Osteoblast (primary cell): ENCODE measurements at places on chromosomes 13 and 19. TPM values are rescaled to one million over a fixed set of nuclear protein-coding genes. Genes with fewer than 3 reads are reported as not detected.

DNA sequence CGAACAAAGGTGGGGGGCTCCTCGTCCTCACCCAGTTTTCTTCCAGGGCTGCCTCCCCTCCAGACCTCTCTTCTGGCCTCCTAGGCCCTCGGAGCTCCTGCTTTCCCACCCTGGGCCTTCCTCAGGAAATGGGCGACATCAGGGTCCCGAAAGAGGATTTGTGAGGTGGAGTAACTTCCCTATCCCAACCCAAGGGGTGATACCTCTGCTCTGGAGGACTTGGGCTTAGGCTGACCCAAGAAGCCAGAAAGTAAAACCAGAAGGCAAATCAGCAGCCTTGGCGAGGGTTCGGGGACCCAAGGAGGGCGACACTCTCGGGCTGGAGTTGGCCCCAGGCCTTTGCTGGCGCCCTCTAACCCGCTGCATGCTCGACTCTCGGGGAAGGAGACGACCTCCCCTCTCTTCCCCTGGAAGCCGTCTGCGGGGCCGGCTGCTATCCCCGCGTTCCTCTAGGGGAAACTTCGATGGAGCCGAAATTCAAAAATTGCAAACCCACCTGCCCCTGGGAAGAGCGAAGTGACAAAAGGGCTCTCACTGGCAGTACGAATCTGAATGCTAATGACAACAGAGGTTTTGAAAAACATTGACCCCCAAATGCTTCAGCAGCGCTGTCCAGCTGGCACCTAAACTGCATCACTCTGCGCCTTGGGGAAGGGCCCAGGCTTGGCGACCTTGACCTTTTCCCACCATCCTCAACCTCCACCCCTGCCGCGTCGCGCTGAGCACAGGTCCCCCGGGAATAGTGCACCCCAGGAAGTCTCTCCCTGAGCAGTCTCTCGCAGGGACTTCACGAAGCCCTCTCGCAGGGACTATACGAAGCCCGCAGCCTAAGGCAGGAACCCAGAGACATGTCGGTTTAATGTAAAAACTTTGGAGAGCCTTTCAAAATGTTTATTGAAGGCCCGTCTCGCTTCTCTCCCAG lies 2.4 kb downstream of the PDX1 start:
- DNase-seq: peak; percentile 79

Gene CRX
- total RNA-seq: not detected in 2 replicates

- peak; percentile 90 for DNase-seq
Observed at GRCh38 chr19:18440415-18440877, 2.5 kb upstream of the ISYNA1 start.

Gene HPN
- under 0.01 and 0.29 TPM in 2 replicates for total RNA-seq

GRCh38 chr13:42681326-42682100 lies 99.9 kb upstream of the FAM216B start:
- DNase-seq: no peak

- peak; percentile 84 for DNase-seq
Observed at GRCh38 chr19:14023404-14024235, 4.3 kb upstream of the RLN3 start.

GRCh38 chr13:49225223-49226042 lies 5.3 kb downstream of the MLNR start:
- no peak for DNase-seq

DNA sequence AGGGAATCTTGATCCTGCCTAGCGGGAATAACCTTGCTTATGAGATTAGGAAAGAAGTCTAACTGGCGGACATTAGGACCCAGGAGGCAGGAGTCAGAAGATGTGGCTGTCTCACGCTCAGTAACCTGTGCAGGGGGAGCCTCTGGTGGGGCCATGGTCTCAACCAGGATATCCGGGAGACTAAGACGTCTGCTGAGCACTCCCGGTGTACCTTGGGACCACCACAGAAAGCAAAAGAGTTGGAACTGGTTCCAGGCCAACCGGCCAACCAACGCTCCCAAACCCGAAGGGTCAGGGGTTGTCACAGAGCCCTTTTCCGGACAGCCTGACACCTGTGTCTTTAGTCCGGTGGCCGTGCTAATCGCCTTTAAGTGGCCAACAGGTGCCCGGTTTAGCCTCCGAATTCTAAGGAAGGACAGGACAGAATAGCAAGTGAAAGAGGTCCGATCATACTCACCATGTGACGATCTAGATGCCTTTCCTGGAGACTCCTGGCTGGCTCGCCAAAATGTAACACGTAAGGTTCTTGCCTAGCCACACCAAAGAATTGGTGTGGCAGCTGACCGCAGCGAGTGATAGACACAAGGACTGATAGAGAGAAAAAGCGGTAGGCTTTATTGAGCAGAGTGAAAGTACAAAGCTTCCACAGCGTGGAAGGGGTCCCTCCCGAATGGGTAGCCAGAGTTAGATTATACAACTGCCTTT lies 103.9 kb upstream of the DIAPH3 start:
- DNase-seq: peak; percentile 21

GRCh38 chr13:51576754-51577153 lies 7.5 kb upstream of the WDFY2 start:
- no peak for DNase-seq

GRCh38 chr19:1424192-1424955 lies 13.8 kb upstream of the RPS15 start:
- DNase-seq: no peak

- DNase-seq: no peak
Observed at GRCh38 chr19:41929536-41930071, 1.4 kb upstream of the ERFL start.

- no peak for DNase-seq
Observed at GRCh38 chr13:84605927-84606326, 723.7 kb upstream of the SLITRK1 start.

Gene TTC9B
- not detected in 2 replicates for total RNA-seq

- DNase-seq: peak; percentile 86
Observed at GRCh38 chr13:91017031-91017668, 330.3 kb upstream of the MIR17HG start.

GRCh38 chr19:19661141-19661674 lies 2.3 kb downstream of the ATP13A1 start:
- peak; percentile 45 for DNase-seq

DNA sequence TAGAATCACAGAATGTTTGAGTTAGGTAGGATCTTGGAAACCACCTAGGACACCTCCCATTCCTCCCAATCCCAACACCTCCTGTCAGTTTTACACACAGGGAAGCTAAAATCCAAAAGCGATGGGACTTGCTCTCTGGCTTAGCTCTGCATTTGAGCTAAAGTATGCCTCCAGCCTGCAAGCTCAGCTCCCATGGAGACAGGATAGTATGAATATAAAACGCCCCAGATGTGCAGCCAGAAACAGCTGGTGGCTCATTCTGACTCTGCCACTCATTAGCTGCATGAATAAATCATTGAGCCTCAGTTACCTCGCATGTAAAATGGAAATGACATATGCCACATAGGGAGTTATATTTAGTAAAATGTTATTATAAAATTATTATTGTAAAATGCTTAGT lies 336.0 kb downstream of the SUCLA2 start:
- DNase-seq: no peak

Gene RGL3
- total RNA-seq: 0.29 and 0.36 TPM in 2 replicates

GRCh38 chr13:95698047-95698749 lies 21.3 kb downstream of the DNAJC3 start:
- DNase-seq: no peak

Gene NBEA
- total RNA-seq: 3.2 and 4.0 TPM in 2 replicates

Gene NUCB1
- total RNA-seq: 242 and 300 TPM in 2 replicates

- no peak for DNase-seq
Observed at GRCh38 chr13:85675151-85675907, 123.9 kb downstream of the SLITRK6 start.

GRCh38 chr13:35127466-35127865 lies 185.4 kb downstream of the NBEA start:
- no peak for DNase-seq

DNA sequence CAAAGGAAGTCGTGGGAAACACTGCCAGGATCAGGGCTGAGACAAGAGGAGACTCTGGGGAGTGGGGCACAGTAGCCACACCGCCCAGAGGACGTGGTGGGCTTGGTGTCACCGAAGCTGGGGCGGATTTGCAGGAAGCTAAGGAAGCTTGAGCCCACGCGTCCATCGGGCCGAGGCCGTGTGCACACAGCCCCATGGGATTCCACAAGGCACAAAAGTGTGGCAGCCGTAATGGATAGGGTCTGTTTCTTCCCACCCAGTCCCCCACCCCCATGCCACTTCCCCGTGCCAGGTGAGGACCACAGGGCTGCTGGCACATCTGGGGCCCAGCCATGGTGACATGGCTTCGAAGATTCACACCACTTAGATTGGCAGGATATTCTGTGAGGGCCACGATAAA lies 153.2 kb upstream of the SPACA7 start:
- no peak for DNase-seq

DNA sequence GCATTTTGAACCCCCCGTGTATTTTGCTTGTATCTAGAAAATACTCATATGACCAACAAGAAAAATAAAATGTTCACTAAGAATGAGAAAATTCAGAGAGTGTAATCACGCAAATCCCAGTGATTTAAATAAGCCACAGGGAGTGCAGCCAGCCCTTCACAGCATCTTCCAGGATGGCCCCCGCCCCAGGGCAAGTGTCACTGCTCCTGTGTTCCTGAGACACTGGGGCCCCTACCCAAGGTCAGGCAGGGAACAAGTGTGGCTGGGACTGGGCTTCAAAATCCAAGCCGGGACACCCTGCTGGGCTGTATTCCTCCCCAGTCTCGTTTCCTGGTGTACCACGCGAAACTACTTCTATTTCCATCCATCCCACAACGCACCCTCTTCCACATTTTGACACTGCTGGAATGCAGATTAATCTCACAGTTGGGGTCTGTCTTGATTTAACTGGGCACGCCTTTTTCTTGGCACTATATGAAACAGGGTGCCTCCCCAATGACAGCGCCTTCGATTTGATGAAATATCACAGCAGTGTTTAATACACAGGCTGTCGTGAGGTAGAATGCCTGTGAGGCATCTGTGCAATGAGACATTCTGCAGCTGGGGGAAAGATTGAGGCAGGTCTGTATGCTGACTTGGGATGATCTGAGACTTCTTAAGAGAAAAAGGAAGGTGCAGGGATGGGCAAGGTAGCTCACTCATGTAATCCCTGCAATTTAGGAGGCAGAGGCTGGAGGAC lies 18.3 kb upstream of the CCNP start:
- DNase-seq: peak; percentile 62

Gene SLC25A41
- not detected in 2 replicates for total RNA-seq

Gene ZNF571
- 5.6 and 6.2 TPM in 2 replicates for total RNA-seq

- no peak for DNase-seq
Observed at GRCh38 chr13:34037636-34038540, 219.9 kb downstream of the RFC3 start.

Gene PSG1
- total RNA-seq: 0.36 and 1.2 TPM in 2 replicates

Gene CYP4F11
- not detected in 2 replicates for total RNA-seq

Gene ADGRE2
- total RNA-seq: 0.59 and 0.72 TPM in 2 replicates

Gene ICAM4
- under 0.01 and 0.29 TPM in 2 replicates for total RNA-seq
